Bronchial epithelial cell (primary cell): ENCODE measurements at places on chromosomes 4 and X. TPM values are rescaled to one million over a fixed set of nuclear protein-coding genes. Genes with fewer than 3 reads are reported as not detected.
A peak's percentile ranks its signal among the peaks of the same experiment; 100 is the strongest.

GRCh38 chr4:142377342-142378091, 468.6 kb downstream of the INPP4B start:
- no peak for DNase-seq

GRCh38 chrX:46444011-46444410, 101.2 kb downstream of the ZNF674 start:
- DNase-seq = peak; percentile 78

DNA sequence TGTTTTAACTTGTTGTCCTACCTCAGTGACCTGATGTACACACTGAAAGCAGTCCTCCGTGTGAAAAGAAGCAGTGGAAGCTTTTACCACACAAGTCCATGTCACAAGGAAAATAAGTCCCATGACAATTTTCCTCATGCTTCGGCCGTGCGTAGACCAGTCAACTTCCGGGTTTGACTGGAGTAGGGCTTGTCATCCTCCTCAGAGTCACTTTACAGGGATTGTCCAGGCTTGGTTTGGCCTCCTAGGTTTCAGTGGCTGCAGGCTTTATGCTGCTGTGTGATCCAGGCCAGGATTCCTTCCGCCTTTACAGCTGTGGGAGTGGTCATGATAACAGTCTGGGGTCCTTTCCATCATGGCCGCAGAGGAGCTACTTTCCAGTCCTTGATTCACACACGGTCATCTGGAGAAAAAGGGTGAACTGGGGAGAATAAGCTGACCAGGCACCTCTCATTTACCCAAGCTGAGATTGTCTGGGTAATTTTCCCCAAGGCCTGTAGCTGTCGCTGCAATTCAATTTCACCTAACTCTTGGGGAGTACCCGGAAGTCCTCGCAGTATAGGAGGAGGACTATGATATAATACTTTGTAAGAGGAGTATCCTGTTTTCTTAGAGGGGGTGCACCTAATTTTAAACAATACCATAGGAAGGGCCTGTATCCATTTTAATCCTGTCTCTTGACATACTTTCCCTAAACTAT, 206.1 kb upstream of the KLF8 start:
- DNase-seq = peak; percentile 11

CPE gene
- total RNA-seq = 24.0 and 48.3 TPM in 2 replicates

NSUN7 gene
- total RNA-seq = 0.79 and 1.8 TPM in 2 replicates

DNA sequence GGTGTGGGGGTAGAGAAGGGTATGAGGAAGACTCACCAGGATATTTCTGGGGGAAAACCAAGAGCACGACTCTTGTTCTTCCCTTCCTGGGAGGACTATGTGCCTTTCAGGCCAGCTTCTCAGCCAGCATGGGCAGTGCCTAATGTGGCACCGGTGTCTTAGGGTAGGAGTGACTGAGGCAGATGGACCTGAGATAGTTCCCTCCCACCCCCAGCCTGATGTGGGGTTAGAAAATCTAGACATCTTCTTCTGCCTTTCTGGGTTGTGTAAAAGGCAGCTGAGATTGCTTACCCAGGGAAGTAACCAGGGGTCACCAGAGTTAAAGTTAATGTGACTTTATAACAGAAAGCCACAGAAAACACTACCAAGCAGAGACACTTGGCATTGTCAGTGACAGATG, 127.3 kb downstream of the TMA16 start:
- DNase-seq = no peak

CRLF2 gene
- total RNA-seq = not detected in 2 replicates

CENPC gene
- 7.4 and 9.5 TPM in 2 replicates for total RNA-seq

DNA sequence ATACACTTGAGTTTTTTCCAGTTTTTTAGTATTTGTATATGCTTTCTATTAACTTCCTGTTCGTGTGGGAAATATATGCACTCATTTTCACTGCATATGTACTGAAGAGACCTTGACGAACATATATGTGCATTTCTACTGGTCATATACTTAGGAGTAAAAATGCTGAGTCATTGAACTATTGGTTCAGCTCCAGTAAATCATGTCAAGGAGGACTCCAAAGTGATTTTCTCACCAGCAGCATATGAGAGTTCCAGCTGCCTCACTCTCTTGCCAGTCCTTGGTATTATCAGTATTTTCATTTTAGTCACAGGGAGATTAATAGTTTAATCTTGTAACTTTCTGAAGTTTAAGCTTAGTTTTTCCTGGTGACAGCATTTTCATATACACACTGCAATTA, 2750.2 kb downstream of the ARAP2 start:
- peak; percentile 22 for DNase-seq

FHIP1A gene
- total RNA-seq = 20.8 and 25.2 TPM in 2 replicates
